ENCODE measurements at places on chromosomes 5 and 9.

DNA sequence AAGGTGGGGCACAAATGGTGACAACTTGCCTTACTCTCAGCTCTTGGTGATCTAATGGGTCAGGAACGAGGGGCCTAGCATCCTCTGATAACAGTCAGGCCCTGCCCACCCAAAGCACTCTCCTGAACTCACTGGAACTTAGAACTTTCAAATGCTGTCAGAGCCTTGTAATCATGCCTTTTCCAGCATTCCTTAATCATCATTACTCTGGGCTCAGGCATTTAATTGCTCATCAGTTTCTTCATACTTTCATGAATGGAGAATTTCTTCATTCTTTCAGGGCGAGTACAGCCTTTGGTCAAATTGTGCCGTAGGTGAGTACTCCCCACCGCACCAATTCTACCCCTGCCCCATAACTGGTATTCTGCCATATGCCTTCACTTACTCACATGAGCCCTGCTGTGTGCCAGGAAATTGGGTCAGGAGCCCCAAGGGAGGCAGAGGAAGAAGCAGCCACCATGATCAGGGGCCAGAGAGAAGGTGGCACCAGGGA is 30.2 kb upstream of the DUSP1 start:
- DNase-seq, result peak; percentile 92

GRCh38 chr9:131703697-131704096 is 36.2 kb downstream of the RAPGEF1 start:
- no peak for DNase-seq

DNA sequence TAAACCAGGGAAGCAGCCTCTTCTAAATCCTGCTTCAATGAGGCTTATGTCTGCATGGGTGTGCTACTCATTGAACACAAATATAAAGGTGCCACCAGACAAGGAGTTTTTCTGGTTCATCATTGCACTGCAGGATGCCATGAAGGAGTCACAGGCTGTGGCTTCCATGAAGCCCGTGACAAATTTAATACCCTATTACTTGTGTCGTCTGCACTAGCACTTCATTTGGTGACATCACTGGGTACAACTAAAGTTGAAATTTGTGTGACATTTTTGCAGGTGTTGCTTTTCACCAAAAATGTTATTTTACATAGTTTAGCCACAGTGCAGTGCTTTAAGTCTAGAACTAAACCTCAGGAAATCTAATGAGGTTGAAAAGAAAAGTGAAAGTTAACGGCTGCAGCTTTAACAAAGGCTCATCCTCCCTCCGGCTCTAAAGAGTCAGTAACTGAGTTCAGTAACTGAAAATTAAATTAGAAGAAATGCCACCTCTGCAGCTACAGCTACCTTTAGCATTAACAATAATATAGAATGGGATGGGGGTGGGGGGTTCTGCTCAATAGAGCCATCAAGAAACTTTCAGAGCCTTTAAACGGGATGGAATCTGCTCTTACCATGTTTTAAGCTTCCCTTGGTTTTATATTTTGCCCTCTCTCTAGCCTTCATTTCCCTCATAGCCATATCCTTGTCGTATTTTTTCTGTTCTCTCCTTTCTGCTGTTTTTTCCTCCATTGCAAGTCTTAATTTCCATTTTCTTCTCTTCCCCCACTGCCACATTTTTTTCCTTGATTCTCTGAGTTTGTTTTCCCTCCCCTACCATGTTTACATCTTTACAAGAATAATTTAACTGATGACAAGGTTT is 233.8 kb upstream of the TMEM161B start:
- no peak for DNase-seq

- DNase-seq, result peak; percentile 45
These were observed 197.5 kb downstream of the ARHGEF28 start for GRCh38 chr5:73823508-73823925.

GRCh38 chr5:139574641-139575312 is 13.6 kb downstream of the UBE2D2 start:
- DNase-seq, result no peak

DNA sequence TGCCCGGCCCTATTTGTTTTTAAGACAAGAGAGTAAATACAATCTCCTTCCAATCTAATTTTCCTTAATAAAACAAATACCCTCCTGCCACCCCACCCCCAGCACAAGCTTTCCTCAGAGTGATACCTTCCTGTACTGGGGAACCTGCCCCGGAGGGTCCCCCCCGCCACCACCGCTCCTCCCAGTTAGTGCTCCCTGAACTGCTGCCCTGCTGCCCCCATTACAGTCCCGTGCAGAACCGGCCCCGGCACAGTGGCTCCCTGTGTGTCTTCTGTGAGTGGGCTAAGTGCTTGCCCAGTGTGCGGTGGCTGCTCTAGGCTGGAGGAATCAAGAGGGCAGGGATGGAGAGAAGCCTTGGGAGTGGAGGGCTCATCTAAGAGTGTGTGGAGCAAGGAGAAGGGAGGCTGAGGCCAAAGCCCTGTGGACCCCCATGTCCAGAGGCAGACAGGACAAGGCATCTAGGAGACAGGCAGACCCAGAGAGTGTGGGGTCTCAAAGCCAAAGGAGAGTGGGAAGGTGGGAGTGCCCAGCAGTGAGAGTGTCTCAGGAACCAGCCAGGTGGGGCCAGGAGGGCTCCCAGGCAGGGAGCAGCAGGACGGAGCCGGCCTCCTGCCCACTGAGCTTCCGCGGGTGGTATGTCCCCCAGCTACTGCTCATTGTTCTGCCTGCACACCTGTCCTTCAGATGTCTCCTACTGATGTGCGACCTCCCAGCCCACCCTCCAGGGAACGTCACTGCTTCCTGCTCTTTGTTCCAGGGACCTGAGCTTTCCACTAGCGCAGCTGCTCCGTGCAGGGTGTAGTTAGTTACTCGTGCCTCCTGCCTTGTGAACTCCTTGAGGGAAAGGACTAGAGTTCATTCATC is 129.0 kb downstream of the DAB2IP start:
- no peak for DNase-seq

DNA sequence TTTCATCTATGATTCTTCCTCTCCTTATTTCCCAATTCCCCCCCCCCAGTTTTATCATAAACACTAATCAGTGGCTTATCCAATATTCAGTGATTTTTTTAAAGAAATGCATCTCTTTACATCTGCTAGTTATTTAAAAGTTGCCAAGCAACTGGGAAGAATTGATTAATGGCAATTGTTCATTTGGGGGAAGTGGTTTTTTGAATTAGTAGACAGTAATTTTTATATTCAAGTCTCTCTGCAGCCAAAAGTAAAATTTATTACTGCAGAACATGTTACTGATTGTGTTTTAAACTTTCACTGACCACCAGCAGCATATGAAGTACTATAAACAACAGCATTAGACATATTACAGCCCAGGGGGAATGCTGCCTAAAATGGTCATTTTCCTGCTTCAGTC is 308.8 kb upstream of the NREP start:
- DNase-seq, result no peak

GRCh38 chr5:65961633-65962032 is 35.3 kb downstream of the ERBIN start:
- no peak for DNase-seq

- no peak for DNase-seq
These were observed 19.2 kb downstream of the SLC22A4 start for GRCh38 chr5:132313366-132313765.

DNA sequence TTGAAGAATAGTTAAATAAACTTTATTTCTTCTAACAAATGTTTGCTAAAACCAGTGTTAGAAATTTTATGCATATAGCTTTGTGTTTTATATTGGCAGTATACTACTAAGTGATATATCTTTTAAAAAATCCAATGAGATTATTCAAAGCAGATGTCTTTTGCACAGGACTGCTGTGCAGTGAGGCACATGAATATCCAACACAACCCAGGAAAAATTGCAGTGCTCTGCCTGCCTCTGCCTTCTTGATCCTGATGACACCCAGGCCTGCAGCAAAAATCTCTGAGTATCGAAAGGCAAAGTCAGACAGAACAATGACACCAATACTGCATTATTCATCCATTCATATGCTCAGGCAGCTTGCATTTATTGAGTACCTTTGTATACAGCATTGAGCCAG is 1076.5 kb upstream of the ARRDC3 start:
- no peak for DNase-seq

DNA sequence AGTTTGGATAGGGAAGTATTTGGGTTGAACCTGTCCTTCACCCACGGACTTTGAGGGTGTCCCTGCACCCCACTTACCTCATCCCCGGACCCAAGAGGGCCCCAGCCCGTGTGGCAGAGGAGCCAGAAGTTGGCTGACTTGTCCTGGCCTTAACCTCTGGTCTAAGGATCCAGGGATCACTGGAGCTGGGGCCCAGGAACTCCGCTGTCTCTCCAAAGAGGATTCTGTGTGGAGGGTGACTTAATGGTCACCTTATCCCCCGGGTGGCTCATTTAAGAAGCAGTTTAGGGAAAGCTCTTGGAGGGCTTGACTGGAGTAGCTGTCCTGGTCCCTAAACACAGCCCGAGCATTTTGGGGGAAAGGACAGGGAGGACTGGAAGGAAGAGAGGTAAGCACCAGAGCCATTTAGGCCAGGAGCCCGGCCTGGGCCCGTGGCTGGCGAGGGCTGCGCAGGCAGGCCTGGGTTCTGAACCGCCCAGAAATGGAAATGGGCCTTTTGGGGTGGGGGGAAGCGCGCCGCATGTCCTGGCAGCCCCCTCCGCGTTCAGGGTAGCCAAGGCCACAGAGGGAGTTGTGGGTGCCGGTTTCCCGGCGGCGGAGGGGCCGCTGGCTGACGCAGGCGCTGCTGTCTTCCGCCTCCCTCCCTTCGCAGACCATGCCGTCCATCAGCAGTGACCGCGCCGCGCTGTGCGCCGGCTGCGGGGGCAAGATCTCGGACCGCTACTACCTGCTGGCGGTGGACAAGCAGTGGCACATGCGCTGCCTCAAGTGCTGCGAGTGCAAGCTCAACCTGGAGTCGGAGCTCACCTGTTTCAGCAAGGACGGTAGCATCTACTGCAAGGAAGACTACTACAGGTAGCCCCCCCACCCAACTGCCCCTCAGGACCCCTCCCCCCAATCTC is 2.0 kb downstream of the LHX2 start:
- DNase-seq, result no peak

GRCh38 chr9:38747067-38747466 is 27.1 kb upstream of the FAM240B start:
- no peak for DNase-seq

- no peak for DNase-seq
These were observed 51.9 kb upstream of the BOD1 start for GRCh38 chr5:173668245-173668800.

GRCh38 chr5:31759925-31760324 is 121.0 kb downstream of the PDZD2 start:
- no peak for DNase-seq

DNA sequence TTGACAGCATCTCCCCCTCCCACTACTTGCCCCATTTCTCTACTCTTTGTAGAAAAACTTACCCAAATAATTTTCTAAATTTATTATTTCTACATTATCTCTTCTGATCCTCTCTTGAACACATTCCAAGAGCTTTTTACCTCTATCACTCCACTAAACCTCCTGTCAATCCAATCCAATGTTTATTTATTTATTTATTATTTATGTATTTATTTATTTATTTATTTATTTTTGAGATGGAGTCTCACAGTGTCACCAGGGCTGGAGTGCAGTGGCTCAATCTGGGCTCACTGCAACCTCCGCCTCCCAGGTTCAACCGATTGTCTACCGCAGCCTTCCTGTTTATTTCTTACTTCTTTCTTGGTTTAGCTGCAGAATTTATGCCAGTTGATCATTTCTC is 178.5 kb upstream of the GAS1 start:
- DNase-seq, result no peak

GRCh38 chr5:1997640-1998347 is 115.1 kb upstream of the IRX4 start:
- DNase-seq, result no peak

GRCh38 chr5:122184676-122185255 is 55.4 kb downstream of the ZNF474 start:
- DNase-seq, result no peak

GRCh38 chr5:132268769-132269551 is 11.5 kb downstream of the PDLIM4 start:
- peak; percentile 41 for DNase-seq

GRCh38 chr5:56244627-56245026 is 11.5 kb upstream of the ANKRD55 start:
- no peak for DNase-seq

- DNase-seq, result no peak
These were observed 76.6 kb downstream of the OLFM1 start for GRCh38 chr9:135164036-135164435.

GRCh38 chr5:151633892-151634291 is 42.8 kb upstream of the FAT2 start:
- no peak for DNase-seq

GRCh38 chr9:131981116-131981776 is 98.4 kb downstream of the MED27 start:
- no peak for DNase-seq

DNA sequence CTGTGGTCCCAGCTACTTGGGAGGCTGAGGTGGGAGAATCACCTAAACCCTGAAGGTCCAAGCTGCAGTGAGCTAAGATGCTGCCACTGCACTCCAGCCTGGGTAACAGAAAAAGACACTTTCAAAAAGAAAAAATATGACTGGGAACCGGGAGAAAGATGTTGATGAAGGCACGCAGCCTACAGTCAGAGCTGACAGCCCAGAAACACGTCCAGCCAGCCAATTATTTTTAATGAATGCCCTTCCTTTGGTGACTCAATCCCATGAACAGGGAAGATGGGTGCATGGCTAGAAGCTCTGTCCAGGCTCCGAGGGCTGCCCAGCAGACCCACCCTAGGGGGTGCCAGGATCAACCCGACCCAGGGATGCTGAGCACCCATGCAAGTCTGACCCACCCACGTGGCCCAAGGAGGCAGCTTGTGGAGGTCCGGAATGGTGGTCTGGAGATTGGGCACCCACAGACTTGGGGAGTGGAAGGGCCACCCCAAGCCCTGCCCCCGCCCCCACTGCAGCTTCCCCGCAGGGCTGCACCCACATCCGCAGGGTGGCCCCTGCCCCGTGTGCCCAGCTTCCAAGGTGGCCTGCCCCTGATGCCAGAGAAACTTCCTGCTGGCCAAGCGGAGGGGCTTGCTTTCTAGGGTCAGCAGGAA is 51.0 kb downstream of the ADAMTS2 start:
- DNase-seq, result no peak

DNA sequence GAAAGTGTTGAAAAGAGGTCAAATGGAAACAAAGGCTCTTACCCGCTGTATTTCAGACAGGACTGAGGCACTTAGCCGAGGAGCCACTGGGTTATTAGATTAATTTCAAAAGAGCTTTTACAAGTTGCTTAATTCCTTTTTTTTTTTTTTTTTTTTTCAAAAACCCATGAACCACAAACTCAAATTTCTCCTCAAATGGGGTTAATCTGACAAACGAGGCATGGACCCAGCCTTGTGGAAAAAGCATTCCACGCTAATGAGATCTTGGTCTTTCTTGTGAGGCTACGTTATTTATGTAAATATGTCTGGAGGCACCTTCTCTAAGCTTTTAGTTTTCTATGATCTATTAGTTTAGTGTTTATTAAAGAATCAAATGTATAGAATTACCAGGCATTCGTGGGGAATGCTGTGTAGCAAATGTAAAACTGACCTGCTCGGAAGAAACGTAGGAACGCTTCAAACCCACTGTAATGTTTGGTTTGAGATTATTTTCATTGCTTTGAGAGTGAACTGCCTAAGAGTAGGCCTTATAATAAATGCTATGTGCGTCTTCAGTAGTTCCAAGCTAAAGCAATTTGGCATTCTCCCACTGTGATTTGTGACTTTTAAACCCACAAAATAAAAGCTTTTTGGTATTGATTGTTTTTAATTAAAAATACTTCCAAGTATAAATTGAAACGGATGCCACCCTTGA is 134.7 kb downstream of the CDH6 start:
- DNase-seq, result no peak

GRCh38 chr5:34412736-34413135 is 243.4 kb upstream of the RAI14 start:
- DNase-seq, result no peak

Data from AG04449 (cell line).